Activated CD8-positive, alpha-beta memory T cell treated with anti-CD3 and anti-CD28 coated beads, Interleukin-2, amount 10 ng/mL, durations not matched to agents 7 days and 5 days (primary cell): ENCODE measurements at places on chromosomes 5 and 9.
A peak's percentile ranks its signal among the peaks of the same experiment; 100 is the strongest.

GRCh38 chr5:126119887-126120442, 303.2 kb upstream of the GRAMD2B start:
- H3K4me1 ChIP-seq = no peaks in the 10 kb centered on the region
- no peak for DNase-seq
- no peaks in the 10 kb centered on the region for H3K36me3 ChIP-seq
- H3K4me3 ChIP-seq = no peak overlapping the region

- H3K4me1 ChIP-seq = peaks cover 13% of the 10 kb centered on the region
- DNase-seq = no peak
- H3K36me3 ChIP-seq = no peaks in the 10 kb centered on the region
- peaks cover 3% of the 10 kb centered on the region for H3K27me3 ChIP-seq
- H3K4me3 ChIP-seq = no peak overlapping the region
Measured at GRCh38 chr5:122699201-122699600, 75.7 kb upstream of the SNX2 start.

DNA sequence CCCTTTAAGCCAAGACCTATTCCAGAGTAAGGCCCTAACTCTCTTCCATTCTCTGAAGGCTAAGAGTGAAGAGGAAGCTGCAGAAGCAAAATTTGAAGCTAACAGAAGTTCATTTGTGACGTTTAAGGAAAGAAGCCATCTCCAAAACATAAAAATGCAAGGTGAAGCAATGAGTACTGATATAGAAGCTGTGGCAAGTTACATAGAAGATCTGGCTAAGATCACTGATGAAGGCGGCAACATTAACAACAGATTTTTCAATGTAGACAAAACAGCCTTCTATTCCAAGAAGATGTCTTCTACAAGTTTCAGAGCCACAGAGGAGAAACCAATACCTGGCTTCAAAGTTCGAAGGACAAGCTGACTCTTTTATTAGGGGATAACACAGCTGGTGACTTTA, 1143.4 kb downstream of the CDH12 start:
- no peak overlapping the region for H3K4me3 ChIP-seq
- no peaks in the 10 kb centered on the region for H3K27me3 ChIP-seq
- no peak for DNase-seq
- no peaks in the 10 kb centered on the region for H3K36me3 ChIP-seq

GRCh38 chr5:169298193-169298592, 2.7 kb downstream of the SLIT3 start:
- no peak overlapping the region for H3K27ac ChIP-seq
- H3K36me3 ChIP-seq = no peaks in the 10 kb centered on the region
- DNase-seq = no peak
- H3K4me3 ChIP-seq = no peak overlapping the region
- H3K4me1 ChIP-seq = peaks cover 5% of the 10 kb centered on the region
- peaks cover 44% of the 10 kb centered on the region for H3K27me3 ChIP-seq

GRCh38 chr5:151224372-151224771, 480 bp upstream of the CCDC69 start:
- H3K27ac ChIP-seq = peak overlapping the region; percentile 91
- H3K4me3 ChIP-seq = peak overlapping the region; percentile 93
- peaks cover 19% of the 10 kb centered on the region for H3K36me3 ChIP-seq
- DNase-seq = no peak
- no peaks in the 10 kb centered on the region for H3K27me3 ChIP-seq

DNA sequence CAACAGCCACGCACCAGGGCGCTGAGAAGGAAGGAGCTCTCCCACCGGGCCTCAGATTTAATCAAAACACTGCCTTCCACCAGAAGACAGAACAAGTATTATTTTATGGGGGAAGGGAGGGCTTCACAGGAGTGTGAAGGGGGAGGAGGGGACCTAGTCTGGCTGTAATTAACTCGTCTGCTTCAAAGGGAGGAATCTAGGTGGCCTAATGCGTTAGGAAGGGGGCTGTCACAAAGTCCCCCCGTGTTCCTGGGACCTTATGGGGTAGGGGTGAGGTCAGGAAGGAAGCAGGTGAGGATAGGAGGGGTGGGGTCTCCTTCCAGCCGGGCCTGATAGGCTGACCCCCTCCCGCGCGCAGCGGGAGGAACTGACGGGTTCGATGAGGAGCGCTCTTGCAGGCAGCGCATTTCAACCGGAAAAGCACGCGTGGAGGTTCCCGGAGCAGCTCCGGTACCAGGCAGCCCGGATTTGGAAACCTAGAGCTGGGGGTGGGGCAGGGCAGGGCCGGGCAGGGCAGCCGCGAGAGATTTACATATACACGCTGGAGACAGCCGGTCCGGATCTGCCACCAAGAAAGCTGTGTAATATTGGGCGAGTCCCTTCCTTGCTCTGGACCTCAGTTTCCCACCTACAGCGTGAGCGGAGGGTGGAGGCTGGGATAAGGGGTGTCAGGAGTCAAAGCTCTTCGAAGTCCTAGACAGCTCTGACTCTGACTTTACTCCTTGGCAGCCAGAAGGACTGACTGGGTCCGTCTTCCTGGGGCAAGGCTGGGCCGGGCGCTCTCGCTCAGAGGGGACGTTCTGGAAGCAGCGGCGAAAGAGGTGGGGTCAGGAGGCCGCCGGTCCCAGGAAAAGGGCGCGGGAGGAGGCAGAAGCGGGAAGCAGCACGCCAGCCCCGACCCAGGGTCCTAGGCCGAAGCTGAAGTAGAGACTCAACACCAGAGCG, 1.8 kb downstream of the SHB start:
- no peaks in the 10 kb centered on the region for H3K36me3 ChIP-seq
- peak overlapping the region; percentile 63 for H3K4me3 ChIP-seq
- H3K27ac ChIP-seq = no peak overlapping the region
- peaks cover 35% of the 10 kb centered on the region for H3K27me3 ChIP-seq
- peaks cover 14% of the 10 kb centered on the region for H3K4me1 ChIP-seq

GRCh38 chr9:136325358-136325757, 2.0 kb upstream of the GPSM1 start:
- no peaks in the 10 kb centered on the region for H3K36me3 ChIP-seq
- H3K4me3 ChIP-seq = no peak overlapping the region
- peaks cover 10% of the 10 kb centered on the region for H3K27me3 ChIP-seq
- H3K4me1 ChIP-seq = no peaks in the 10 kb centered on the region
